ENCODE measurements at places on chromosomes 5 and 9.

DNA sequence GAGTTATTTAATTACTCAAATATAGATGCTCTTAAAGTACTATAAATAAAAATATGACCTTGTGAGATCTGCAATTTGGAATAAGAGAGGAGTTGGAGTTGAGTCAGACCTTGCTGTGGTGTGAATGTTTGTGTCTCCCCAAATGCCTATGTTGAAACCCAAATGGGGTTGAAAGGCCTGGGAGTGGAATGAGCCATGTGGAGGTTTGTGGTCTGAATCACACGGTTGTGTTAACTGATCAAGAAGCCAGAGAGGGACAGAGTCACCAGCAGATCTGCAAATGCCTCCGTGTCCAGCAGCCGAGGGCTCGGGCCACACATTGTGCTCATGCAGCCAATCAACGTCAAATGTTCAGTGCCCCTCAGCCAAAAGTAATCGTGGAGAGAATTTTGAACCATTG is 404.4 kb downstream of the ICE1 start:
- no peak for DNase-seq

GRCh38 chr5:118439831-118440230 is 548.5 kb downstream of the DTWD2 start:
- no peak for DNase-seq

DNA sequence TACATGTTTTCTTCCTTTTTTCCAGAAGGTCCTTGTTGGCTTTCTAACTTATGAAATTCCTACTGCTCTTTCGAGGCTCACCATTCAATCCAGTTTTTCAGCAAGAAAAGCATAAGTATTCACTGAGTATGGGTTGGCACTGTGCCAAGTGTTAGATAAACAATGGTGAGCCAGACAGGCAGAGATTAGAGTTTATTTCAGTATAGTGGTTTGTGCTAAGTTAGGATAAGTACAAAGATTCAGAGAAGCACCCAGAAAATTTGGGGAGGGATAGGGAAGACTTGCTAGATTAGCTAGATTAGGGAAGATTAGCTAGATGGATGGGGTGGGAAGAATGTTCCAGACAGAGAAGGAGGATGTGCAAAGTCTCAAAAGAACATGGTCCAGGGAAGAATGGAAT is 122.9 kb downstream of the OXCT1 start:
- no peak for DNase-seq

- DNase-seq: no peak
Observed at GRCh38 chr5:132525299-132525724, 18.0 kb downstream of the IL5 start.

GRCh38 chr9:99239341-99240060 is 17.4 kb downstream of the SEC61B start:
- DNase-seq: no peak

Measured in NCI-H526 (cell line).